ENCODE measurements at places on chromosomes 5 and 9. TPM values are rescaled to one million over a fixed set of nuclear protein-coding genes. Genes with fewer than 3 reads are reported as not detected.

The RNF183 gene
- total RNA-seq = not detected

The PCDHGA12 gene
- total RNA-seq = not detected

The NAIP gene
- total RNA-seq = 24.1 TPM

The PCDHB4 gene
- not detected for total RNA-seq

The GHR gene
- not detected for total RNA-seq

The LEAP2 gene
- 1.0 TPM for total RNA-seq

DNA sequence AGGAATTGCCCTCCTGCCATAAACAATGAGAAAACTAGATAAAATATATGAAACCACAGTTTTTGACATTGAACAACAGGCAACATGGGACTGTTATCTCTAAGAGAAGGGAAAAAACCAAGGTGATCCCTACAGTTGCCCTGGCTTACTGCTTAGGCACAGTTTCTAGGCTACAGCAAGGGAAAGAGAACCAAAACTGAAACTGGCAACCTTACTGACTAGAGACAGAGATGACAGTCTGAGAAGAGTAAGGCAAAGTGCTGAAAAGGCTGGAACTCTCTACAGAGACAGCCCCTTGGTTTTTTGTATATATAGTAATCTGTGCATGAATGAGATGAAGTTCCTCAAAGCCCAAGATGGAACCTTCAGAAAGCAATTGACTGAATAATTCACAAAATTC, 36.2 kb upstream of the REEP2 start:
- DNase-seq = no peak
- peaks cover 13% of the 10 kb centered on the region for H3K4me1 ChIP-seq
- H3K27ac ChIP-seq = peak overlapping the region; percentile 72
- no peak overlapping the region for H3K4me3 ChIP-seq

DNA sequence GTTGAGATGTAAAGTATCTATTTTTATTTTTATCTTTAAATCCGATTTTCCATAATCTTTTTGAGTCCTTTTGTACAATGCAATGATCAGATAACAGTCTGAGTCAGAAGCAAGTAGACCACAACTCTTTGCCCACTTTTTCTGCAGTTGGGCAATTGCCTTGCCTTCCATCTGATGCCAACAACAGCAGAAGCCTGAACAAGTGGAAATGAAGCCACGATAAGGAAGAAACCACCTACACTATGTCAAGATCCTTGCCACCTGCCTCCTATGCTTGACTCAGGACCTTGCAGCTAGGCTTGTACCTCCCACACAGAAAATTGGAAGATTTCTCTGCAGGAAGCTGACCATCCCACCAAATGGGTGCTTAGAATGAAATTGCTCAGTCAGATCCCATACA, 78.6 kb downstream of the ANXA1 start:
- H3K27me3 ChIP-seq = no peaks in the 10 kb centered on the region
- no peaks in the 10 kb centered on the region for H3K36me3 ChIP-seq
- no peak for DNase-seq

DNA sequence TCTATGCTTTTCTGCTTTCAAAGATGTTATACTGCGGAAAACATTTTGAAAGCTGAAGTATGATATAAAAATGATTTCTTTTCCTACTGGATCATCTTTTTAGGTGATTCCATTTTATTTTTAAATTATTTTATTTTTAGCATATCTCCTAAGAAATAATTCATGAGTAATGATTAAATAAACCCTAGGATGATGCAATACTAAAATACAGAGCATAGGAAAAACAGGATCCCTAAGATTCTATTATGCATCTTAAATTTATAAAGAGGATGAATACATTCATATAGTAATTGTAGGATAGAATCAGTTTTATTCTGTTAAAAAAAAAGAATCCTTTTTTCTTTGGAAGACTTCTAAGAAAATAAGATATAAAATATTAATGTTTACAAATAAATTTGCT, 10.9 kb downstream of the POLK start:
- no peak overlapping the region for H3K27ac ChIP-seq
- no peak overlapping the region for H3K4me3 ChIP-seq
- peaks cover 35% of the 10 kb centered on the region for H3K4me1 ChIP-seq
- no peak for DNase-seq
- H3K27me3 ChIP-seq = no peaks in the 10 kb centered on the region

DNA sequence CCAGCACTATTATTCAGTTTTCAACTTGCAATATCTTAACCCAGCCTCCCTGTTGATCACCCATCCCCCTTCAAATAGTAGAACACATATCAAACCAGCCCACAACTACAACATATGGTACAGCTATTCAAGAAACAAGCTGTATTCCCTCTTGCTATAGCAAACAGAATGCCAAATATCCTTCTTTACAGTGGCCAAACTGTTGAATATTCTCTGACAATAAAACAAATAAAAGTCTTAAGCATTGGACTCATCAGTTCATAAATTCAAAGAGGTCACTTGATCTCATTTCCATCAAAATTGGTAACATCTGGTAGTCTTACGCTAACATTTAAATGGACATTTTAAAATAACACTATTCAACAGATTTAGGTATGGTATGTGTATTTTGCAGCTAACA, 350.8 kb downstream of the EFNA5 start:
- H3K4me1 ChIP-seq = no peaks in the 10 kb centered on the region
- H3K27ac ChIP-seq = no peak overlapping the region
- H3K36me3 ChIP-seq = no peaks in the 10 kb centered on the region

DNA sequence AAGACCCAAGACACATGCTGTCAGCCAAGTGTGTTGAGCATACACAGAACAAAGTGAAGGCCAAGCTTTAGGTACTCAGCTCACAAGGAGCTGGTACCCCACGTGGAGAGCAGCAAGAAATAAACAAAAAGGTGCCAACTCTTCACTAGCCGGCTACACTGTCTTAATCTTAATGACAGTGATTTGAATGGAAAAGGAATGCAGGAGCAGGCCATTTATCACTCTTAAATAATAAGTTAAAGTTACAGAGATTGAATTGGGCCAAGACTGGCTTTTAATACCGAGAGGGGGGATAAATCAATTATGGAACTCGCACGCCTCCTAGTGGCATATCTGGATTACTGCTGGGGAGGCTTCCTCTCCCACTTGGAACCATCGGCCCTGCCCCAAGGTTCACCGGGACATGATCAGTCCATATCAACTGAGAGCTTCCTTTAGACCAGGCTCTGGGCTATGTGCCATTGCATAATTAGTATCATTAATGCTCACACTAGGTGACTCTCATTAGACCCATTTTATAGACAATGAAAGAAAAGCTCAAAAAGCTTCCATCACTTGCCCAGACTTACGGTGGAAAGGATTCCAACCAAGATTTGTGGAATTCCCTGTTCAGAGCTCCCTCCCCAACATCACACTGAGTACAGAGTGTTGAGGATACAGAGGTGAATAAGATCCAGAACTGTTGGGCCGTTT, 94.0 kb downstream of the ACTL7B start:
- H3K36me3 ChIP-seq = no peaks in the 10 kb centered on the region
- H3K27ac ChIP-seq = no peak overlapping the region
- no peak for DNase-seq
- peaks cover 8% of the 10 kb centered on the region for H3K4me1 ChIP-seq
- H3K27me3 ChIP-seq = peaks cover 30% of the 10 kb centered on the region

DNA sequence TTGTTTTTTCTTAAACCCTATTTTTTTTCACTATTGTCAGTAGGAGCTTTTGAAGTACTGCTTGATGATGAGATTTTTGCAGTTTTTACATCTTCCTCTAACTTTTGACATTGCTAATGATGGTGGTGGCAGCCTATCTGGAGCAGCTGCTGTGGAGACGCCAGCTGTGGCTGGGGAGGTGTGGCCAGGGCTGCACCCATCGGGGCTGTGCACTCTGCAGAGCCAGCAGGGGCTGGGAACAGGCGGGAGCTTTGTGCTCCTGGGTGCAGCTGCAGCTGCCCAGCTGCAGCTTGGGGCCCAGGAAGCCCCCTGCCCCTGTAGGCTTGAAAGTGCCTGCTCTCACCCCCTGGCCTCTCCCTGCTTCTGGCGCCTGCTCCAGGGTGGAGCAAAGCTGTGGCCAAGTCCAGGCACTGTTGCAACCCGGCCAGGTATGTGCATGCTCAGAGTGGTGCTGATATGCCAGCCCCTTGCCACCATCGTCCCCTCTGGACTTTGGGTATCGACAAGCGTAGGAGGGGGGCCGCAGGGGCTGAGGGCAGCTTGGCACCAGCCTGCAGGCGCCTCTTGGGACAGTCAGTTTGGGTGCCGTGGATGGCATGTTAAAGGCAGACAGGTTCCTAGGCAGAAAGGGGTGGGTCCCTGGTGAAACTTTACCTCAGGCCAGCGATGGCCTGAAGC, 39.2 kb downstream of the FER start:
- H3K27me3 ChIP-seq = no peaks in the 10 kb centered on the region
- H3K4me3 ChIP-seq = no peak overlapping the region
- DNase-seq = no peak
- no peak overlapping the region for H3K27ac ChIP-seq
- H3K36me3 ChIP-seq = peaks cover 6% of the 10 kb centered on the region

DNA sequence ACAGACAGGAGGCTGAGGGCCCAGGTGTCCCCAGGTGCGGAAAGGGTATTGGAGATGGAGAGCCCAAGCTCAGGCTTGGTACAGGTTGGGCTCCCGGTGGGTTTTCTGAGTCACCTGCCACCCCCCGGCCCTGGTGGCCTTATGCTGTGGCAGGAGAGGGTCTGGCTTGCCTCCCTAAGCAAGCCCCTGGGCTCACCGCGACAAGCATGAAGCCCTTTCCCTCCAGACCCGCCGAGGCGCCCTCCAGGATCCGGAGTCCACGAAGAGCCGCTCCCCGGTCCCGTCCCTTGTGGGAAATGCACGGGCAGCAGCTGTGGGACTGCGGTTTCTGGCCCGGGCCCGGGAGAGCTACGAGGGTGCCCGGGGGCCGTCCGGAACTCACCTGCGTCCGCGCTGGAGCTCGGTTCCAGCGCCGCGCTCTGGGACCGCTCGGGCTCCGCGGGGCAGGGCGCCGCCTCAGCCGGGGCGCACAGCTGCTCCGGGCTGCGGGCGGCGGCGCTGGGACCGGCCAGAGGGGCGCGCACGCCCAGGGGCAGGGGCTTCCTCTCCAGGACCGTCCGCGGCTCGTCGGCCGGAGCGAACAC, 757 bp downstream of the SAPCD2 start:
- H3K36me3 ChIP-seq = no peaks in the 10 kb centered on the region
- DNase-seq = no peak
- peak overlapping the region; percentile 43 for H3K4me3 ChIP-seq
- H3K27me3 ChIP-seq = peaks cover 5% of the 10 kb centered on the region

GRCh38 chr5:167232675-167233311, 1058.7 kb upstream of the WWC1 start:
- H3K4me3 ChIP-seq = no peak overlapping the region
- no peaks in the 10 kb centered on the region for H3K4me1 ChIP-seq
- H3K36me3 ChIP-seq = no peaks in the 10 kb centered on the region
- H3K27ac ChIP-seq = no peak overlapping the region

DNA sequence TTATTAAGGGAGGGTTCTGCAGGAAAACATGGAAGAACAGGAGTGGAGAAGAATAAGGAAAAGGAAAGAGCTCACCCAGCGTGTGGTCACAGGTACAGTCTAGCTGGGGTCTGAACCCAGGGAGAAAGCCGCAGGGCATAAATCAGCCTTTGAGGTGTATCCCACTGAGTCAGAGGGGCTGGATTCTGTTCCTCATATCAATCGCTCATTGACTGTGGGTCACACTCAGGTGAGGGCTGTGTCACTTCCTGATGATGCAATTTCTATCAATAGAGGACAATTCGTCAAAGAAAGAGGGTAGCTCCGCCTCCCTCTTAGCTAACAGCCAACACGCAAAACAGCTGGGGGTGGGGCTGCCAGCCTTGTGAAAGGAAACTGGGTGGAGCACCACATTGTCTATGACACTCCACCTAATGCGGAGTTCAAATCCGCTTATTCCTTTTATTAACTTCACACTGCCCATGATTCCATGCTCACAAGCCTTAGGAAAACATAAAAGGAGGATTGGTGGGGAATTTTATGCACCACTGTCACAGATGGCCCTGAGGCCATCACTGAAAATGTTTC, 176.2 kb downstream of the ICE1 start:
- H3K4me1 ChIP-seq = no peaks in the 10 kb centered on the region
- no peak for DNase-seq
- no peak overlapping the region for H3K4me3 ChIP-seq
- H3K36me3 ChIP-seq = no peaks in the 10 kb centered on the region

GRCh38 chr5:180180846-180181245, 28.2 kb downstream of the RASGEF1C start:
- H3K27me3 ChIP-seq = peaks cover 27% of the 10 kb centered on the region
- no peak overlapping the region for H3K27ac ChIP-seq
- peaks cover 2% of the 10 kb centered on the region for H3K36me3 ChIP-seq
- no peak for DNase-seq
- H3K4me3 ChIP-seq = no peak overlapping the region
- H3K4me1 ChIP-seq = no peaks in the 10 kb centered on the region

DNA sequence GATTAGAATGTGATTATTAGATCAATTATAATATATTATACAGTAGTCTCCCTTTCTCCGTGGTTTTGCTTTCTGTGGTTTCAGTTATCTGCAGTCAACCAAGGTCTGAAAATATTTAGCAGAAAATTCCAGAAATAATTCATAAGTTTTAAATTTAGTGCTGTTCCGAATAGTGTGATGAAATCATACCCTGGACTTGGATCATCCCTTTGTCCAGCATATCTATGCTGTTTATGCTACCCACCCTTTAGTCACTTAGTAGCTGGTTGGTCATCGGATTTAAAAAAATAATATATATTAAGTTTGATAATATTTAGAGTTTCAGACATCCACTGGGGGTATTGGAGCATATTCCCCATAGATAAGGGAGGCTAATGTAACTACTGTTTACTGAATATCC, 19.6 kb downstream of the RMI1 start:
- no peak overlapping the region for H3K27ac ChIP-seq
- DNase-seq = no peak
- no peaks in the 10 kb centered on the region for H3K36me3 ChIP-seq
- H3K27me3 ChIP-seq = no peaks in the 10 kb centered on the region
- no peak overlapping the region for H3K4me3 ChIP-seq
- peaks cover 5% of the 10 kb centered on the region for H3K4me1 ChIP-seq

- H3K27me3 ChIP-seq = no peaks in the 10 kb centered on the region
- peak overlapping the region; percentile 87 for H3K27ac ChIP-seq
- no peak for DNase-seq
- H3K4me1 ChIP-seq = peaks cover 46% of the 10 kb centered on the region
Measured at GRCh38 chr9:34652602-34653000, 616 bp downstream of the IL11RA start.

DNA sequence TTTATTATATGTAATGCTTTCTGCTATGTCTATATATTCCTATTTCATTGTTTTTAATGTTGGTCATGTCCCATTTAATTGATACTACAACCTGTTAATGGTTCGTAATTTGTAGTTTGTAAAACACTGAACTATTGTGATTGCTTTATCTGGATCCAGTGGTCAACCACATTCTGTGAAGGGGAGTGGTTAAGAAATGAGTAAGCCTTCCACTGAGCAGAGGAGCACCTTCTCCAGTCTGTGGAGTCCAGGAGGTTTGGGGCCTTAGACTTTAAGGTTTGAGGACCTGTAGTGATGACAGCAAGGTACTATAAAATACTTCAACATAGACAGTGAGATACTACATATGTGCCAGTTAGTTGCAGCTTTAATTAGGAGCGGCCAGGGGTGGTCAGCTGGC, 67.7 kb upstream of the RAD23B start:
- peaks cover 24% of the 10 kb centered on the region for H3K27me3 ChIP-seq
- H3K36me3 ChIP-seq = no peaks in the 10 kb centered on the region
- peaks cover 6% of the 10 kb centered on the region for H3K4me1 ChIP-seq

- H3K27me3 ChIP-seq = no peaks in the 10 kb centered on the region
- peak overlapping the region; percentile 67 for H3K4me3 ChIP-seq
- DNase-seq = no peak
- peaks cover 39% of the 10 kb centered on the region for H3K4me1 ChIP-seq
Measured at GRCh38 chr5:98906756-98907355, 22.0 kb downstream of the CHD1 start.
